Stimulated activated CD8-positive, alpha-beta memory T cell treated with anti-CD3 and anti-CD28 coated beads, Interleukin-12 subunit alpha, Interleukin-12 subunit beta, amount 100 ng/mL, for 1 hour (primary cell): ENCODE measurements at places on chromosomes 5 and 9.

DNA sequence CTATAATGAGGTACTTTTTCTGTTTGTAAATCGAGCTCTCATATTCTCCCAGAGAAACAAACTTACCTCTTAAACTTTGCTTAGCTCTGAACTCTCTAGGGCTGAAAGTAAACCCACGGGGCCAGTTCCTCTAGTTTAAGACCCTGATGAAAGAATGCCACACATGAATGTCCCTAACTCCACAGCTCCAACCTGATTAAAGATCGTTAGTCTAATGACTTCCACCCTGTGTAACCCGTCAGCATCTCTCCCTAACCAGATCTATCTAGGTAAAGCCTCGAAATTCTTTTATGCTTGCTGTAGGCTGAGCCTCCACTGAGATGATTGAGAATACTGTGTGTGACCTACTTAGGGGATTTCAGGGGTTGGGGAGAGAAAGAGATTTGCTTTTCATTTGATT lies 27.0 kb downstream of the ADRA1B start:
- no peak for DNase-seq

- no peak for DNase-seq
Observed at GRCh38 chr5:39526914-39527477, 102.2 kb upstream of the DAB2 start.

DNA sequence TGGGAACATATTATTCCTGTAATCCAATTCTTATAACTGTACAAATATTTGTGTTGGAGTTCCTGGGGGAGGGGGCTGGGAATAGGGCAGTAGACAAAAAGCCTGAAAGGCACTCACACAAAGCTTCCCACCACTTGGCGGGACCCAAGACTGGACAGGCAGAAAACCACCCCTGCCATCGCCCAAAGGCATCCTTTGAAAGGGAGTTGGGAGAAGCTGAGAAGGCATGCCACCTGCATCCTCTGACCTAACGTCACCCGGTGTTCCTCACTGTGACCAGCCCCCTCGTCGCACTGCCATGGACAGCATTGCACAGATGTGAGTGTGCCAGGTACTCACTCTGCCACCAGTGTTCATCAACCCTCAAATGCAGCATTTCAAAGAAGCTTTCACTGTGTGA lies 80.6 kb upstream of the SMIM23 start:
- no peak for DNase-seq

GRCh38 chr5:91556-92263 lies at the start of gene PLEKHG4B:
TSS of gene PLEKHG4B (plus strand) at chr5:92168. CDS start at chr5:92232, 64 bp downstream.
- DNase-seq, result no peak
